ENCODE measurements at places on chromosomes 6 and 20.

DNA sequence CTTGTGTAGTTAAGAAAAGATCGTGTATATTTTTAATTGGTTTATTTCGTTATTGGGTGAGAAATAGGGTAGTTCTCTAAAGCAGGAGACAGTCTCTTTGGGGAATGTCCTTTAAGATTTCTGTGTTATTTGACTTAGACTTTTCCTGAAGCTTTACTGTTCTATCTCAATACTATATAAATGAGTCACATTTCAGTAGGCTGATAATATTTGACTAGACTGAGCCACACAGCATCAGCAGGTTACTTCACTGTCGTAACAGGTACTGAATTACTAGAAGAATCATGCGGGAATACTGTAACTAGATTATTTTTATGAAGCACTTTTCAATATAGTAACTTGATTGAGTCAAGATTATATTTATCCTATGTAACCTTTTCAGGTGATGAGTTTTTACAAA is 1.4 kb downstream of the SMAP1 start:
- H3K27ac ChIP-seq = peak overlapping the region; percentile 97
- peaks cover 41% of the 10 kb centered on the region for H3K4me1 ChIP-seq
- no peak for DNase-seq
- H3K4me3 ChIP-seq = peak overlapping the region; percentile 95
- no peaks in the 10 kb centered on the region for H3K36me3 ChIP-seq
- H3K27me3 ChIP-seq = no peaks in the 10 kb centered on the region

DNA sequence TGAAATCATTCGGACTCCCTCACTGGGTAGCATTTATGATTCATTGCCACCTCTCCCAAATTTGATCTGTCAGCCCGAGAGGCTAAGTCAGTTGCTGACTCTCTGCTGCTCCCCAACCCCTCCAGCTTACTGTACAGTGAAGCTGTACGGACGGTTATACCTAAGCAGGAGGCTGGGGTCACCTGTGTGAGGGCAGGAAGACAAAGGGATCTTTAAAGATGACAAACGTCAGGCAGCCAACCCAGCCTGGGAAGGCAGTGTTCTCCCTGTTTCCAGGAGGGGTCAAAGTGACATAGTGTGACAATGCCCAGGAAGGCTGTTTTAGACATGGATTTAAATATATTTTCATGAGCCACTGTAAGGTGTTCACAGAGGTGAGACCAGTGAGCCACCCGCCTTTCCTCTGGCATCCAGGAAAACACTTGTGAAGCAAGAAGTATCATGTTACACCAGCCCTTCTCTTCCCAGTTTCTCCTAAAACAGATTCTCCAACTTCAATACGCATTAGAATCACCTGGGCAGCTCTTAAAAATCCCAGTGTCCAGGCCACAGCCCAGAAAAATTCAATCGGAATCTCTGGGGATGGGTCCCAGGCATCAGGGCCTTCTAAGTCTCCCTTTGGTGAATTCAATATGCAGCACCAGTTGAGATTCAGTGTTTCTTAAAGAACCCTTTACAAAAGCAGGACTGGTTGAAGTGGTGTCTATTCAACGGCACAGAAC is 6.8 kb upstream of the PAX1 start:
- H3K27ac ChIP-seq = no peak overlapping the region
- no peak overlapping the region for H3K4me3 ChIP-seq
- no peaks in the 10 kb centered on the region for H3K36me3 ChIP-seq
- H3K27me3 ChIP-seq = peaks cover 58% of the 10 kb centered on the region
- no peak for DNase-seq

DNA sequence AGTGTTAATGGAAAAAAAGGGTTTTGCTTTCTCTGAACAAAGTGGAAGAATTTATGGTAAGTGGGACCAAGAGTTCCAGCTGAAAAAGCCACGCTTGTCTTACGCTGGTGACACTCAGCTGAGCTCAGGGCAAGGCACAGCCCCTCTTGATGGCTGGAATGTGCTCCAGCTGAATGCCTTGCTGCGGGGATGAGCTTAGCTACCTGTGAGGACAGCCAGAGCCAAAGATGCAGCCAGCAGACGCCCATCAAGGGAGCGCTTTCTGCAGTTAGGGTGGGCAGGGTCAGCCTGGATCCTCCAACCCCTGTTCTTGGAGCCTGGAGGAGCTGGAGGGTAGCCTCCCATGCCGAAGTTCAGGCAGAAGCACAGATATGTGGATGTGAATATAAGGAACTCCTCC is 191.4 kb downstream of the SCP2D1 start:
- no peaks in the 10 kb centered on the region for H3K4me1 ChIP-seq
- DNase-seq = no peak
- no peaks in the 10 kb centered on the region for H3K27me3 ChIP-seq
- no peaks in the 10 kb centered on the region for H3K36me3 ChIP-seq
- no peak overlapping the region for H3K4me3 ChIP-seq

DNA sequence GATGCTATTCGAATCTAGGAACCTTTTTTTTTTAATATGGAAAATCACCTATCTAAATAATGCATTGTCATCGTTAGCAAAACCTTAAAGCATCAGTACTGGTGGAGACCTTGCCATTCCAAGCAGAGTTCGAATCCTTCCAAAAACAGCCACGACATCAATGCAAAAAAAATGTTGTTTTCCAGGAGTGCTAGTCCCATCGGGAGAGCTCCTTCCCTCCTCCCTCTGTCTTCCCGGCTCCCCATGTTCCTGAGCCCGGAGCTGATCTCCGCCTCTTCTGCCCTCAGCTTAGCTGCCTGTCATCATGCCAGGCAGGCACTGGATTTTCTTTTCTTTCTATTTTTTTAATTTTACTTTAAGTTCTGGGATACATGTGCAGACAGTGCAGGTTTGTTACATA is 153.6 kb upstream of the QKI start:
- peaks cover 12% of the 10 kb centered on the region for H3K4me1 ChIP-seq
- no peak overlapping the region for H3K4me3 ChIP-seq
- no peak overlapping the region for H3K27ac ChIP-seq
- DNase-seq = no peak
- no peaks in the 10 kb centered on the region for H3K36me3 ChIP-seq

GRCh38 chr6:41941280-41942066 is at the start of gene CCND3:
Gene CCND3, minus strand, starts transcription at chr6:41941808. Its CDS starts 159 bp downstream, at chr6:41941649.
- H3K4me3 ChIP-seq = peak within 1 kb of the TSS; percentile 99
- no peaks in the 10 kb centered on the region for H3K27me3 ChIP-seq
- H3K27ac ChIP-seq = peak within 1 kb of the TSS; percentile 82
- no peaks in the 10 kb centered on the region for H3K36me3 ChIP-seq

DNA sequence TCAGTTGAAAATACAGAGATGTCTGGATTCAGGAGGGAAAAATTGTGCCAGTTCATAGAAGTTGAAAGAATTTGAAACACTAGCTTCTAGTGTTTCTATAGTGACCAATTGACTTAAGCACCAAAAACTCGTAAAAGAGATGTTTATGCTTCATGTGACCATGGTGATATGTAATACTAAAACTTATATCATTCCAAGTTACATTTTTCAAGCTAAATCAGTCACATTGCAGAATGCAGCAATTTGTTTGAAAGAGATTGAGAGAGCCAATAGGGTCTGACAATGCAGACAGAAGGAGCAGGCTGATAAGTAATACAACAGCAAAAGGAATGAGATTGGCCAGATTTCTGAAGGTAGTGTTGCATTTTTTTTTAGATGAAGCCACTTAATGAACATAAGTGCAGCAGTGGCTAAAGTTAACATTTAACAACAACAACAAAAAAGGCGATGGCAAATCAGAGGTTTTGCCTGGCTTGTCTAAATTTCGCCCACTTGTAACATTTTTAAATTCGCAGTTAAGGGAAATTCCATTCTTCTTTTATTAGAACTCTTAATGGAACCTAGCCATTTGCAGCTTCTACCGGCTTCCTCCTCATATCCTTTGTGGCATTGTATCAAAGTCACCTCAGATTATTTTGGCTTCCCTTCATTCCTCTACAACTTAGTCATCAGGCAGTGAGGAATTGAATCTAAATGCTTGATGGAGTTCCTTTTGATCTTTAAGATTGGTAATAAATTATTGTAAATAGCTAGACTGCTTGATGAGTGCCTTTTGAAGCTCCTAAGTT is 484.0 kb upstream of the SOX4 start:
- no peaks in the 10 kb centered on the region for H3K27me3 ChIP-seq
- no peak overlapping the region for H3K27ac ChIP-seq
- no peaks in the 10 kb centered on the region for H3K36me3 ChIP-seq
- DNase-seq = peak; percentile 49

DNA sequence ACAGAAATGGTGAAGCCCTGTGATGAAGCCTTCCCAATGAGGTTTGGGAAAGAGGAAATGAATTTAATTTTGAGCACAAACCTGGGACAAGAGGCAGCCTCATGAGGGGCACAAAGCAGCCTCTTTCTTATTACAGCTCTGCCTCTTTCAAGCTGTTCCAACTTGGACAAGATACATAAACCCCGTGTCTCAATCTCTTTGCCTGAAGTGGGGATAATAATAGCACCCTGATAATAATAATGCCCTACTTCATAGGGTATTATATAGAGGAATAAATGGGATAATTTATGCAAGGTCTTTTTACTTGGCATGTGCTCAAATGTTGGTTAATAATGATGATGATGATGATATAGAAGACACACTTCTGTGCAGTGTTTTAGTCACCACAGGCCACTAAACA is 91.1 kb upstream of the PLN start:
- H3K4me3 ChIP-seq = no peak overlapping the region
- no peaks in the 10 kb centered on the region for H3K36me3 ChIP-seq
- no peaks in the 10 kb centered on the region for H3K4me1 ChIP-seq
- no peaks in the 10 kb centered on the region for H3K27me3 ChIP-seq
- H3K27ac ChIP-seq = no peak overlapping the region
- DNase-seq = no peak

DNA sequence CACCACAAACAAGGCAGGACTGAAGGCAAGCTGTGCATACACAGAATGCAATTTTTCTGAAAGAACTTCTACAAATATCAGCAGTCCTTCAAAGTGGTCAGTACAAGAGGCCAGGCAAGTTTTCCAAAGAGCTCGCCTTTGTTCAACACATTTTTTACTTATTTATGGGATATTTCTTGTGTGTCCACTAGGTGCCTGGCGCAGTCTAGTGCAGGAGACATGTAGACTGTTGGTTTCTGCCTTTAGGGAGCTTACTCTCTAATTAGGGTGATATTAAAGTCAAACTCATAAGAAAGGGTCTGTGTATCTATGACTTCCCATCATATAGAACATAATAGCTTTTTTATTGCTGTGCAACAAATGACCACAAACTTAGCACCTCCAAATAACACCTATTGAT is 21.2 kb upstream of the VEGFA start:
- no peaks in the 10 kb centered on the region for H3K36me3 ChIP-seq
- no peak overlapping the region for H3K27ac ChIP-seq
- DNase-seq = no peak
- no peaks in the 10 kb centered on the region for H3K27me3 ChIP-seq
- no peak overlapping the region for H3K4me3 ChIP-seq

DNA sequence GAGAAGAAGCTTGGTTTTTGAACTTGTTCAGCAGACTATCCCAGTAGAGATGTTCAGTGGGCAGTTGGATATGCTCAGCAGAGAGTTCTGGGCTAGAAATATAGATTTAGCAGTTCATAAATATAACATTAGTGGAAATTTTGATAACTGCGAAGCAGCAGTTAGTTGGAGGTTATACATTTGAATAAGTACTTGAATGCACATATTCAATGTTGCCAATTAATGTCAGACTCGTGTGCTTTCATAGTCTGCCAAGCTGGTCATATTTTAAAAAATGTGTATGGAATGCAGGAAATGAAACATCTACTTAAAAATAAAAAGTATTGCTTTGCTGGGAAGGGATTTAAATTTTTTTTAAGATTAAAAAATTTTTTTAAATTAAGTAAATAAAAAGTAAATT is 92.5 kb upstream of the E2F3 start:
- no peaks in the 10 kb centered on the region for H3K4me1 ChIP-seq
- H3K27ac ChIP-seq = no peak overlapping the region
- H3K4me3 ChIP-seq = no peak overlapping the region
- H3K27me3 ChIP-seq = no peaks in the 10 kb centered on the region

DNA sequence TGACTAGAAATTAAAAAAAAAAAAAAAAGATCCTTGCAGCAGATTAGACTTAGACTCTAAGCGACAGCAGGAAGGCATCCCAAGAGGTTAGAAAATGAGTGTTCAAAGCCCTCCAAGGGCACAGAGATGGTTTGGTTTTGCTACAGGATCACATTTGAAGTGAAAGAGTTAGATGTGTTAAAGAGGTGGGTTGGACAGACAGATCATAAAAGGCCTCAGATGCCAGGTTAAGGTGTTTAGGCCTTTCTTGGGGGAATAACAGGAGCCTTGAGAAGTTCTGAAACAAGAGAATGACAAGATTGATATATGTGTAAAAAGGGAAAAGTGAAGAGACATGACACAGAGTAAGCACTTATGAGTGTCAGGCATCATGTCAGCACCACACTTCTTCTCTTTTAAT is 107.5 kb downstream of the FYN start:
- peaks cover 34% of the 10 kb centered on the region for H3K4me1 ChIP-seq
- no peak overlapping the region for H3K27ac ChIP-seq
- H3K36me3 ChIP-seq = no peaks in the 10 kb centered on the region
- no peaks in the 10 kb centered on the region for H3K27me3 ChIP-seq
